ENCODE measurements at places on chromosomes 1 and 21. TPM values are rescaled to one million over a fixed set of nuclear protein-coding genes. Genes with fewer than 3 reads are reported as not detected.

- DNase-seq: no peak
- H3K27me3 ChIP-seq: no peaks in the 10 kb centered on the region
- H3K36me3 ChIP-seq: no peaks in the 10 kb centered on the region
Observed at GRCh38 chr1:170461762-170462384, 70.1 kb upstream of the GORAB start.

LCE1F gene
- not detected for total RNA-seq

GRCh38 chr21:37758982-37759381 lies 157.3 kb downstream of the KCNJ6 start:
- no peaks in the 10 kb centered on the region for H3K27me3 ChIP-seq
- no peaks in the 10 kb centered on the region for H3K4me1 ChIP-seq
- DNase-seq: no peak
- H3K27ac ChIP-seq: no peak overlapping the region

- H3K4me3 ChIP-seq: no peak overlapping the region
- H3K4me1 ChIP-seq: no peaks in the 10 kb centered on the region
- no peak for DNase-seq
- H3K36me3 ChIP-seq: no peaks in the 10 kb centered on the region
- H3K27ac ChIP-seq: no peak overlapping the region
Observed at GRCh38 chr1:54312796-54313316, 93.3 kb downstream of the SSBP3 start.

GRCh38 chr1:21278208-21278859 lies 11.9 kb downstream of the ECE1 start:
- peaks cover 3% of the 10 kb centered on the region for H3K4me1 ChIP-seq
- peak; percentile 67 for DNase-seq
- H3K27ac ChIP-seq: no peak overlapping the region
- H3K36me3 ChIP-seq: no peaks in the 10 kb centered on the region
- H3K27me3 ChIP-seq: no peaks in the 10 kb centered on the region
- H3K4me3 ChIP-seq: no peak overlapping the region

TFF2 gene
- total RNA-seq: not detected

DNA sequence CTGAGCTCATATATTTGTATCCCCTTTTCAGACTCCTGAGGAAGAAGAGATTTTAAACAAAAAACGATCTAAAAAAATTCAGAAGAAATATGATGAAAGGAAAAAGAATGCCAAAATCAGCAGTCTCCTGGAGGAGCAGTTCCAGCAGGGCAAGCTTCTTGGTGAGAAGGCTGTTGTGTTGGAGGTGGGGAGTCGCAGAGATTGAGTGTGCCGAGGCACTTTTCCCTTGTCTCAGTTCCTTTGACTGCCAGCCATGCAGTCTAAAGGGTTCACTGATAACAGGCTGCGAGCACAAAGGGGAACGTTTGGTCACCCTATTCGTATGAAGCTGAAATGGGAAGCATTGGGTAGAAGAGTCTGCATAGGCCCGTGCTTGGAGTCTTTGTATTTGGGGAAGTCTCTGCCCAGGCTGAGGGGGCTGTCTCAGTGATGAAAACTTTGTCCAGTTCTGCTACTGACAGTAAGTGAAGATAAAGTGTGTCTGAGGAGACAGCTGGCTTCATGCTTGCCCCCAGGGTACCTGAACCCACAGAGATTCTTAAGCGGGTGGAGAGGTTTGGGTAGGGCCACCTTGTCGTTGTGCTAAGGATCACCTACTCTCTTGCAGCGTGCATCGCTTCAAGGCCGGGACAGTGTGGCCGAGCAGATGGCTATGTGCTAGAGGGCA lies 2.8 kb downstream of the RPS8 start:
- H3K27me3 ChIP-seq: no peaks in the 10 kb centered on the region
- H3K4me1 ChIP-seq: no peaks in the 10 kb centered on the region
- no peaks in the 10 kb centered on the region for H3K36me3 ChIP-seq
- H3K27ac ChIP-seq: no peak overlapping the region

DNA sequence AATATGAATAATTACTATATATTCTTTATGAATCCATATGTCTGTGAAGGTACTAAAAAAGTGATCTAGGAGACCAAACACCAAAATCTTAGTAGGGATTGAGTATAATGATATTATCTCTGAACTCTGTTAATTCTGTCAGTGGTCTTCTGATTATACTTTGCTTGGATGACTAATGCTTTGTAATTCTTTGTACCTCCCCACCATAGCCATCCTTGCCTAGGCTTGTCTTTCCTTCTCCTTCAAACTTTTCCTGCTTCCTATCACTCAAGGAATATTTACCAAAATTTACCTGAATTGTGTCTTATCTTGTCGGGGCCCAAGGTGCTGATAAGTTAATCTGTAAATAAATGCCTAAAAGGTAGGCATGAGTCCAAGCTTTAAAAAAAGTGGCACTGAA lies 845 bp upstream of the RGS5 start:
- no peak for DNase-seq
- no peaks in the 10 kb centered on the region for H3K36me3 ChIP-seq
- H3K27ac ChIP-seq: peak overlapping the region; percentile 88
- H3K4me3 ChIP-seq: peak overlapping the region; percentile 94
- H3K4me1 ChIP-seq: peaks cover 2% of the 10 kb centered on the region

CLDN19 gene
- total RNA-seq: 0.39 TPM

KPRP gene
- not detected for total RNA-seq

ANKRD65 gene
- 6.9 TPM for total RNA-seq

DNA sequence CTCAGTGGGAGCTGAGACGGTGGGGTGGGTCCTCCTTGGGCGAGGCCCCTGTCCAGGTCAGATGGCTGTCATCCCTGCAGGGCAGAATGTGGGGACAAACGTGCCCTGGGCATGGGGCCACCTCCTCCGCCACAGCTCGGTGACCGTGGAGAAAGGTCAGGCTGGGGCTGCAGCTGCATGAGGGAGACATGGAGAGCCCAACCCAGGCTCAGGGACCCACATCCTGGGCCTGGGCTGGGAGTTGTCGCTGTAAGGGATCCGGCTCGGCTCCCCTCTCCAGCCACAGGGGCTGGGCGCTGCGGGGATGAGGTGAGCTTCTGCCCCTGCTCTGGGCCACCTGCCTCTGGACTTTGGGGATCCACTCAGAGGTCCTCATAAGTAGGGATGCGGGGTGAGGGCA lies 518 bp upstream of the PLCH2 start:
- DNase-seq: no peak
- H3K4me3 ChIP-seq: no peak overlapping the region
- H3K27ac ChIP-seq: no peak overlapping the region
- H3K36me3 ChIP-seq: no peaks in the 10 kb centered on the region
- H3K27me3 ChIP-seq: no peaks in the 10 kb centered on the region

DNA sequence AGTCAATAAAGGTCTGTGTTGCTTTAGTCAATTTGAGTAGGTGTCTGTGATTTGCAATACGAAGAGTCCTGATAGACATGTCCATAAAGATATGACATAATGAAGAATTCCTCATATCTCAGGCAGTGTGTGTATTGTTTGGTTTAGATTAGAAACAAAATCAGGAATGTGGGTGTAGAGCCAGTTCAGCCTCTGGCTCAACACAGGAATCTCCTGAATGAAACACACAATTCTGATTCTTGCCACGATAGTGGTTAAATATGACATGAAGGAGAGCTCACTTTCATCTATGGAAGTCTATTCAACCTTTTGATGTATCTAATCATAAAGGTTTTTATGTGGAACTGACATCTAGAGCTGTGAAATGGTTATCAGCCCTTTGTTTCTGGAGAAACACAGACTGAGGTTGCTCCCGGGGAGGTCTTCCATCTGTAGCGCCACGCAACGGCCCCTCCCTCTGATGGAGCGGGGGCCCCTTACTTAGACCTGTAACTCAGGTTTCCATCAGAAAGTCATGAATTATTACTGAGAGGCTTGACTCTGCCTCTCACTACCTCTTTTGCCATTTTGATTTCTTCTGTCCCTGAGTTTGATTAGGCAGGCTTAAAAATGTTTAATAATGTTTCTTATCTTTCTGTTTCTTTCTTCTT lies 19.5 kb downstream of the TSPAN2 start:
- peaks cover 10% of the 10 kb centered on the region for H3K4me1 ChIP-seq
- peak overlapping the region; percentile 94 for H3K27ac ChIP-seq
- H3K36me3 ChIP-seq: no peaks in the 10 kb centered on the region
- no peak overlapping the region for H3K4me3 ChIP-seq

ANGPTL3 gene
- total RNA-seq: not detected

GRCh38 chr1:29907596-29907995 lies 671.3 kb downstream of the PTPRU start:
- no peaks in the 10 kb centered on the region for H3K36me3 ChIP-seq
- no peaks in the 10 kb centered on the region for H3K4me1 ChIP-seq
- peak; percentile 23 for DNase-seq
- no peaks in the 10 kb centered on the region for H3K27me3 ChIP-seq
- H3K27ac ChIP-seq: no peak overlapping the region

All from aorta (tissue), 5 donors.